ENCODE measurements at places on chromosomes 7 and 10.

GRCh38 chr10:52143338-52143737 is 170.7 kb upstream of the DKK1 start:
- no peak for DNase-seq

DNA sequence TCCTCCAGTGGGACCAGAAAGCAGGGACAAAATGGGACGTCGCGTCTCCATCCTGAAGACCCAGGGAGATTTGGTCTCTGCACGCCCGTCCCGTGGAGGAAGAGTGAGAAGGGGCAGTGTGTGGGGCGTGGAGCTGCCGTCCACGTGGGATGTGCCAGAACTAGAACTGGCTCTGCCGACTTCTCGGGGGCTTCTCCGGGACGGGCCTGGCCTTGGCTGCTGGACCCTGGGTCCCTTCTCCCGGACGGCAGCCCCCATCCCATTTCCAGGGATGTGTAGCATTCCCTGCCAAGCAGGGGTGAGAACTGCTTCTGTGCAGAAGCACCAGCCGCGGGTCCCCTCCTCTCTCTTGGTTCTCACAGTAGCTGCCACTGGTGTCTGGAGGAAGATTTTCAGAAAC is 18.8 kb upstream of the DPYSL4 start:
- no peak for DNase-seq

DNA sequence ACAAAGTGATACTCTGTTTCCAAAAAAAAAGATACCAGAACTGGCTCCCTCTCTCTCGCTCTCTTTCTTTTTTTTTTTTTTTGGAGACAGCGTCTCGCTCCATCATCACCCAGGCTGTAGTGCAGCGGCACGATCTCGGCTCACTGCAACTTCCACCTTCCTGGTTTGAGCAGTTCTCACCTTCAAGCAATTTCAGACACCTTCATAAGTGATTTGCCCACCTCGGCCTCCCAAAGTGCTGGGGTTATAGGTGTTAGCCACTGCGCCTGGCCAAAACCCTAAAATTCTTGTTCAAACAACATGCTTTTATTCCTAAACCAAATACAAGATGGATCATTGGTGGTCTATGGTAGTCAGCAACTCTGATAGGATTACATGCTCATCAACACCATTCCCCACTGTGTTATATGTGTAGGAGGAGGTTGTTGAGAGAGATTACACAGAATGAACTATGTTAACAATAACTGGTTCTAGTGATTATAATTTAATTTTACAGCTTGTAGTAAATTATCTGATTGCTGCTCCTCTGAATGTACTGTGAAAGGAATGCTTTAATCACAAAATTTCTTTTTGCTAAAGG is 15.5 kb downstream of the ACBD5 start:
- no peak for DNase-seq

DNA sequence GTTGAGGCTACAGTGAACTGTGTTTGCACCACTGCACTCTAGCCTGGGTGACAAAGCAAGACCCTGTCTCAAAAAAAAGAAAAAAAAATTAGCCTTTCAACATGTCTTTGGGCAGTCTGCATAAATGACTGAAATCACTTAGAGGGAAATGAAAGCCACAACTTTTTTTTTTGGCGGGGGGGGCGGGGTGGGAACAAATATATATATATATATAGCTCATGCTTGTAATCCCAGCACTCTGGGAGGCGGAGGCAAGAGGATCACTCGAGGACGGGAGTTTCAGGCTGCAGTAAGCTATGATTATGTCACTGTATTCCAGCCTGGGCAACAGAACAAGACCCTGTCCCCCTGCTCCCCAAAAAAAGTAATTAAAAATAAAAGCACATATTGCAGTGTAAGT is 23.4 kb upstream of the MICU1 start:
- DNase-seq: no peak

GRCh38 chr10:71212318-71213126 is at the start of gene UNC5B:
Gene UNC5B (plus strand): TSS chr10:71212570. CDS start chr10:71212986, 416 bp downstream.
- peak; percentile 97 for DNase-seq

DNA sequence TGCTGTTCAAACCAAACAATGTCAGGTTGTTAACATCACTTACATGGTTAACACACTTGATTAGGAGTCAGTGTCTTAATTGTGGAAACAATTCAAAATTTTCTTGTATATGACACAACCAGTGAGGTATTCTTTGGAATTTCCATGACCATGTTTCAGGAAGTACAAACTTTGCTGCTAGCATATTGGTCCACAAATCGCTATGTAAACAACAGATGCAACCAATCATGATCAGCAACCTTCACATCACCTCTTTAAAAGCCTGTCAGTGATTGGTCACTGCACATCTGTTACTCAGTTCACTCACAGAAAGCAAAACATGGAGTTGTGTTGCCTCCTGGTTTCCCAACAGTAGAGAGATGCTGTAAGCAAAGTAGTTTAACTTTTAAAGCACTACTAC is 108.9 kb upstream of the FAM3C start:
- DNase-seq: no peak

DNA sequence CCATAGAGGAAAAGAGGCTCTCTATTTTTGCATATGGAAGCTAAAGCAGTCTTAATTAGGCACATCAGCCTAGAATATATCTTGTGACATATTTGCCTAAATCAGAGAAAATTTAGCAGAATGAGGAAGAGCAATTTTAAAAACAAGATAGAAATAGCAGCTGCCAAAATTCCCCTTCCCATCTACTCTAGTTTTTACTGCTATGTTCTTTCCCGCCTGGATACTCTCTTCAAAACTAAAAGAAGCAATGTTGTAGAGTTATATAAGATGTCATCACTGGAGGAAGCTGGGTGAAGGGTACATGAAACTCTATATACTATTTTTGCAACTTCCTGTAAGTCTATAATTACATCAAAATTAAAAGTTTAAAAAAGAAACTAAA is 87.0 kb downstream of the ARMH3 start:
- no peak for DNase-seq

GRCh38 chr10:66980246-66980815 is 54.5 kb downstream of the LRRTM3 start:
- DNase-seq: no peak

GRCh38 chr10:132606536-132607316 is 69.1 kb downstream of the INPP5A start:
- no peak for DNase-seq

GRCh38 chr7:7249814-7250213 is 67.5 kb downstream of the C1GALT1 start:
- DNase-seq: no peak

DNA sequence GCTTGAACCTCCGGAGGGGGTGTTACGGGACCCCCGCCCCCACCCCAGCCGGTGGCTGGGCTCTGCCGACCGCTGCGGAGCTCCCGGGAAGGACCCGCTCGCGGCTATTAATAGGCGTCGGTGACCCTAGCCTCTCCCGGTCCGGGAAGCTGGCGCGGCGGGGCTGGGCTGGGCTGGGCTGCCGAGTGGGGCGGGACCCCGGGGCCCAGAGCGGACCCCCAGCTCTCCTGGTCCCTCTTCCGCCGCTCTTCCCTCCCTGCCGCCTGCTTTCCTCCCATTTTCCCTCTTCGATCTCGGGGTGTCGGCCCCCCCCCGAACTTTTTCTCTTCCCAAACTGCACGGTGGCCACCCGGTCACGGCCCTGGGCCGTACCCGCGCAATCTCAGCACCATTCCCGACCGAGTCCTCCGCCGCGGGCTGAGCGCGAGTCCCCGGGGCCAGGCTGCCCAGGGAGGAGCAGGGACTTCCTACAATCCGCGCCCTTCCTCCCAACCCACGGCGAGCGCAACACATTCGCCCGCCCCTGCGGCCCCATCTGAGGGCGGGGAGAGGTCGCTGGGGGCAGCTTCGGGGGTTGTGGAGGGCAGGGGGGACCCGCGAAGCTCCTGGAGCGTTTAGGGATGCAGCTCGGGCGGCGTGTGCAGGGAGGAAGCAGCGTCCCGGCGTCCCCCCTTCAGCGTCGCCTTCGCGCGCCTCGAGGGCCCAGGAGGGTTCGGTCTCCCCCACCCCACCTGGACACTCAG is 3.1 kb upstream of the ELFN1 start:
- DNase-seq: peak; percentile 28

DNA sequence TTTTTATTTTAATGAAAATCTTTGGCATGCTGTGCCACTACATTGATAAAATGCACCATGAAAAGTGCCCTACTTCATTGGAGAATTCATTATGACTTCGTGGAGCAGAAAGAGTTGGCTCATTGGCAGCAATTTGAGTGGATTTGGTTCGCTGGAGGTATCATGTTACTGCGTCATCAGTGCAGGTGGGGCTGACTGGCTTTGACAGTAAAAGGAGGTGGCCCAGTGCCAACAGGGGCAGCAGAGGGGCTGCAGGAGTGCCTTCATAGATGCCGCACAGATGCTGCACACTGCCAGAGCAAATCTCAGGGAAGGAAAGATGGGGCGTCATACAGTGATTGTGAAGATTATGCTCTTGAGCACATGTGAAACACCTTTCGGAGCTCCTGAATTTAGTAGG is 22.2 kb downstream of the FZD1 start:
- peak; percentile 8 for DNase-seq

DNA sequence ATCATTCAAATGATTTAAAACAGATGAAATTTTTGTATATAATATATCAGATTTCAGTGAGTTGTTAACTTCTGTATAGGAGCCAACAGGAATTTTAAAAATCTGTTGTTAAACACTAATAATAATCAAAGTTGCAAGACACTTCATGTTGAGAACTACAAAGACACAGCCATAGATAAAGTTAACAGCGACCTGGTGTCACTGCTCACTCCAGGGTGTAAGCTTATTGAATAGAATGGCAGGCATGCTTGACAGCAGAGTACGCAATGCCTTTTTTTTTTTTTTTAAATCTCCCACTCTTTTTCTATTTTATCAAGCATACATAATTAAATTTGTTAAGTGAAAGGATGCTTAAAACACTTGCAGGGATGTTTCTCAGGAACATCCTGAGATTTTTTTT is 32.0 kb downstream of the PCDH15 start:
- no peak for DNase-seq

GRCh38 chr10:126687121-126687606 is 16.7 kb upstream of the C10orf90 start:
- no peak for DNase-seq

GRCh38 chr10:65342245-65342644 is 1583.6 kb upstream of the LRRTM3 start:
- no peak for DNase-seq

- DNase-seq: no peak
Observed at GRCh38 chr10:46254467-46254866, 32.3 kb upstream of the ANTXRL start.

DNA sequence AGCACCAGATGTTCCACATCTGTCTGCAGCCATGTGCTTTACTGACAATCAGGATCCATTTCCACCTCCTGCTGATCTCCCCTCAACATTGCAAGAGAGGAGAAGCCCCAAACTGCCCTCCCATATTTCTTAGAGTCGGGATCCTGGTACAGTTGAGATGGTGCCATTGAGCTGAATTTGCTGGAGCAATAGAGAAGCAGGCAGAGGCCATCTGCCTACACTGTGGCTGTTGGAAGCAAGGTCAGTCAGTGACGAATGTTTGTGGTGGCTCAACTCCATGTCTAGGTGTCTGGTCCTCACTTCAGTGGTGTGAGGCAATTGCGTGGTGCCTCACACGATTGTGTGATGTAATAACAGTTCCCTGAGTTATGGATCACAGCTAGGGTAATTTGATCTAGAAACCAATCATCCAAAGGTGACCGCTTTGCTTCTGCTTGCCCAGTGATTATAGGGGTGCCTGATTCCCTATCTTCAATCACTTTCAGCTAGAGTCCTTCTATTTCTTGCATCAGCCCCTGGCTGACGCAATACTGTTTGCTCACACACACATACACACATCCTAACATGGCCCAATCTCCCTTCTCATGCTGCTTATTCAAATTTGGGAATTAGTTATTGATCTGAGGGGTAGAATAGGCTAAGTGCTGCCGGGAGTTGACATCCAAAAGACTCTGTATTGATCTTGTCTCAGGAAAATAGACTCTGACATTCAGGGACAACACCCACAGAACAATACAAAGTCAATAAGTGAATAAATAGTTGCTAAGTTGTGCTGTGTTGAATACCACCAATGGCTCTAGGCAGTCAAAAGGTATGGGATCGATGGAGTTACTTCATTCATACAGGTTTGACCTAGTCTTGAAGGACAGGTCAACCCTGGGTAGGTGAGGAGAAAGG is 46.1 kb upstream of the SLC35B4 start:
- DNase-seq: no peak

DNA sequence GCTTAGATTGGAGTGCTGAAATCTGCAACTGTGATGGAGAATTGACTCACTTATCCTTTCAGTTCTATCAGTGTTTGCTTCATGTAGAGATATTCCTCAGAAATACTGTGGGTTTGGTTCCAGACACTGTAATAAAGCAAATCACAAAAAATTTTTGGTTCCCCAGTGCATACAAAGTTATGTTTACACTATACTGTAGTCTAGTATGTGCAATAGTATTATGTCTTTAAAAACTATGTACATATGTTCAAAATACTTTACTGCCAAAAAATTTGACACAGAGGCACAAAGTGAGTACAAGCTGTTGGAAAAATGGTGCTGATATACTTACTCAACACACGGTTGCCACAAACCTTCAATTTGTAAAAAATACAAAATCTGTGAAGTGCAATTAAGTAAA is 112.5 kb downstream of the EPC1 start:
- DNase-seq: no peak

DNA sequence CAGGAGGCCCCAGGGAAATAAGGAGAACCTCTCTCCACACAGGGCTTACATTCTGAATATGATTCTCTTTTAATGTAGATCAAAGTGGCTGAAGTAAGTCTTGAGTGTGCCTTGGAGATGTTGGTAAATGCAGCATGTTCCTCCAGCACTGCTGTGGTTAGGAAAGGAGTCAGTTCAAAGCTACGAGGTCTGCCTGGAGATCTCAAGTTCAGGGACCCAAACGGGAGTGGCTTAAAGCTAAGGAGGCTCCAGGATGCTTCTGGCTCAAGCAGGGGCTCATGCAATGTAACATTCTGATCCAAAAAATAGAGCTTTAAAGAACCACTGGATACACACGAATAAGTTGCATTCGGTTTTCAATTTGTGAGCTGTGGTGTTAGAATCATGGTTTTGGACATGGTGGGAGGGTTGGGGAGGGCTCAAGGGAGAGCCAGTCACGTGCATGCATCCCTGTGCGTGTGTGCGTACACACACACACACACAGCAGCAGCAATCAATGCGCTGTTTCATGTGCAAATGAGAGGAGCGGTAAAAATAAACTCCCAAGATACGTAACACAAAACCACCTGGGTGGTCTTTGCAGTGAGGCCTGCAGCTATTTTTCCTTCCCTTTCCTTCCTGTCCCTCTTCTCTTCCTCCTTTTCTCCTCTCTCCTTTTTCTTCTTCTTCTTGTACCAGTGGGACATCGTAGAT is 70.5 kb downstream of the AOAH start:
- no peak for DNase-seq

DNA sequence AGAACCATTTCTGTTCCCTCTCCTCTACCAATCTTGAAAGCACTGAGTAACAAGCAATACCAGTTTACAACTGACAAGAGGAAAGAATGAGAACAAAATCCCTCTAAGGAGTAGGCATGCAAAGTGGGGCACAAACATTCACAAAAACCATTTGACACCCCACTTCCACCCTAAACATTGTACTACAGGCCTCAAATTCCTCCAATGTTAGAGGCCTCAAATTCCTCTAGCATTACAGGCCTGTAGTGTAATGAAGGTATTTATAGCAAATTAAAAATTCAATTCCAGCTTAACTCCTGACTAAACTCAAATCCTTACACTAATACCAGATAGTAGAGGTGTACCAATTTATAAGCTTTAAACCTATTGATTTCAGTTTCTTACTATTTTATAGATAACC is 85.4 kb downstream of the SIRT1 start:
- no peak for DNase-seq

All from BE2C (cell line).